Jurkat, Clone E6-1 (cell line): ENCODE measurements at places on chromosomes 3 and 15.

DNA sequence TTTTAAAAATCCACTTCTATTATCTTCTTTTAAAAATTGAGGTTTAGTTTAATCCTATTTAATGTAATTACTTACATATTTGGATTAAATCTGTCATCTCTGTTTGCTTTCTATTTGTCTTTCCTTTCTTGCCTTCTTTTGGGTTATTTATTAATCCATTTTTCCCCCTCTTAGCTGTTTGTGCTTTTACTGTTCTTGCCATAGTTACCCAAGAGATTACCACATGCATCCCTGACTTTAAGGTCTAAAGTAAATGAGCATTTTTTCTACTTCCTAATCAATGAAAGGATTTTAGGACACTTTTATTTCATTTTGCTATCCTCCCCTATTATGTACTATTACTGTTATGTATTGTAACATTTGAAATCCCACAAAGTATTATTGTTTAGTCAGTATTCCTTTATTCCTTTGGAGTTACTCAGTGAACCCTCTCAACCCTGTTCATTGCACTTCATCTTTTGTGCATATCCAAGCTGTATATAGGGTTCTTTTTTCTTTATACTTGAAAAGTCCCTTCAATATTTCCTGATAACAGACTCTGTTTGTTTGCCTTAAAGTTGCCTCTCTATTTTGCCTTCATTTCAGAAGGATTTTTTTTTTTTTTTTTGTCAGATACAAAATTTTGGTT lies 62.7 kb downstream of the MEF2A start:
- DNase-seq: no peak

- DNase-seq: no peak
Measured at GRCh38 chr3:129967761-129968160, 6.8 kb upstream of the TRH start.

DNA sequence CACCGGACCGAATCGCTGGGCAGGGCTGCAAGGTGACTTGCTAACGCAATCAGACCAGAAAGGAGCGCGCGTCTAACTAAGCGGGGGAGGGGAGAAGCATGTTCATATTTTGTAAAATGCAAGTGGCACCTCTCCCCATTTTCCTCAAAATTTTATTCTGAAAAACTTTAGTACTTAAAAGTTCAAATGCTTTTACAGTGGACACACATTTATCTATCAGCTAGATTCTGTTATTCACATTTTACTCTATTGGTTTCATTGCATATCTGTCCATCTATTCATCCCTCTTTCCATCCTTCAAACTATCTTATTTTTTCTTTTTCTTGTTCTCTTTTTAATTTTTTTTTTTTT lies 46.1 kb upstream of the KLHL25 start:
- no peak for DNase-seq

GRCh38 chr15:71048913-71049675 lies 66.2 kb upstream of the THSD4 start:
- DNase-seq: no peak

DNA sequence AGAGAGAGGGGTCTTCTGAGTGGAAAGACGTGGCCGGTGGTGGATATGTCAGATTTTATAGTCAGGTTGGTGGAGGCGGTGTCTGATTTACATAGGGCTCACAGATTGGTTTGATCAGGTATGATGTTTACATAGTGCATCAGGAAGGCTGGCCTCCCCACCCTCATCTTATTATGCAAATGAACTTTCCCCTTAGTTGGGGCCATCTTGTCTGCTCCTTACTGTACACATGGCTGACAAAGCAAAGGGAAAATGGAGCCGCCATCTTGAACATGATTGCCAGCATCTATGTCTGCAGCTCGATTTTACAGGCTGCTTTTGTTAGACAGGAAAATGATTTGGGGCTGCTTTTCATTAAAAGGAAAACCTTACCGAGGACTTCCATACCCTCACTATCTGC lies 19.9 kb downstream of the SQOR start:
- no peak for DNase-seq

GRCh38 chr3:4575381-4575780 lies 82.2 kb downstream of the ITPR1 start:
- no peak for DNase-seq

DNA sequence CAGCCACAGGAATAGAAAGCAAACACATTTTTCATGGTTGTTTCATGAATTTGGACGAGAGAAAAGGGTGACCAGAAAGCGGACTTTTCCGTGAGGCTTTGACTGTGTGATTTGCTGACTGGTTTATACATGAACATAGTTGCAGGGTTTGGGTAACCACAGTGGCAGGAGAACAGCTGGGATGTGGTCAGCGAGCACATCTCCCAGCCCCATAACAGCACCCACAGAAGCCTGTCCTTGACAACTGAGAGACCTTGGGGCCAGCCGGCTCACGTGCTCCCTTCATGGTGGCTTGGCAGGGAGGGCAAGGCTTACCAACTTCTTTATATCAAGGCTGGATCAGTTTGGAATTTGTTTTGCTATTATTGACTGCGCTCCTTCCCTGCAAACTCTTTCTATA lies 13.2 kb upstream of the RGMA start:
- DNase-seq: no peak

GRCh38 chr15:64070965-64071851 lies 22.4 kb downstream of the CIAO2A start:
- no peak for DNase-seq

GRCh38 chr15:60386615-60387014 lies 11.2 kb downstream of the ANXA2 start:
- no peak for DNase-seq

DNA sequence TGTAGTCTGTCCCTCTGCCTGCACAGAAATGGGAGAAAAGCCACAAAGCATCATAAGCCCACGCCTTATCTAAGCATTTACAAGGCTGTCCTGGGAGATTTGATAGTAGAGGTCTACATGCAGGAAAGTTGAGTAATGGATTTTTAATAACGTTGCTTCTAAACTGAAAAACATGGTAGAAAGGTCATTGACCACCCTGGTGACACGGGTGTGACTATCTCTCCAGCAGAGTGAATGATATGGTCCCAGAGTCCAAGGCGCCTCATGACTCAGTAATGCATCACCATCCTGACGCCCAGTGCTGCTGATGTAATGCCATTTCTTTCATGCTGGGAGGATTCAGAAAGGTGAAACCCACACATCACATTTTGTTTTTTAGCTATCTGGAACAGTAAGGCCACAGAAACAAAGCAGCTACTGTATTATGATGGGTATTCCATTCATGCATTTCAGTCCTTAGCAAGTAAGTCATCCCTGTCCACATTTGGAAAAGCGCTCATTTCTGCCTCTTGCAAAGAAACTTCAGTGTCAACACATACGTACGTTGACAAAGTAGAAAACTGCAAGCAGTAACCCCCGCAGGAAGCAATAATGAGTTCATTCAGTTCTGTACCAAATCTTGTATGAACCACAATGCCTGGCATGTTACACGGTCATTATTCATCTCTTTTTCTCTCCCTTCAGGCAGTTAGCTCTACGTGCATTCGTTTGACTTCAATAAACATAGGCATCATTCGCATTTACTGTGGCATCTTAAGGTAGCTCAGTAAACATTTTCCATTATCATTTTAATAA lies 483.5 kb downstream of the GABRG3 start:
- DNase-seq: no peak

GRCh38 chr3:175270198-175270837 lies 411.2 kb downstream of the NAALADL2 start:
- DNase-seq: no peak

DNA sequence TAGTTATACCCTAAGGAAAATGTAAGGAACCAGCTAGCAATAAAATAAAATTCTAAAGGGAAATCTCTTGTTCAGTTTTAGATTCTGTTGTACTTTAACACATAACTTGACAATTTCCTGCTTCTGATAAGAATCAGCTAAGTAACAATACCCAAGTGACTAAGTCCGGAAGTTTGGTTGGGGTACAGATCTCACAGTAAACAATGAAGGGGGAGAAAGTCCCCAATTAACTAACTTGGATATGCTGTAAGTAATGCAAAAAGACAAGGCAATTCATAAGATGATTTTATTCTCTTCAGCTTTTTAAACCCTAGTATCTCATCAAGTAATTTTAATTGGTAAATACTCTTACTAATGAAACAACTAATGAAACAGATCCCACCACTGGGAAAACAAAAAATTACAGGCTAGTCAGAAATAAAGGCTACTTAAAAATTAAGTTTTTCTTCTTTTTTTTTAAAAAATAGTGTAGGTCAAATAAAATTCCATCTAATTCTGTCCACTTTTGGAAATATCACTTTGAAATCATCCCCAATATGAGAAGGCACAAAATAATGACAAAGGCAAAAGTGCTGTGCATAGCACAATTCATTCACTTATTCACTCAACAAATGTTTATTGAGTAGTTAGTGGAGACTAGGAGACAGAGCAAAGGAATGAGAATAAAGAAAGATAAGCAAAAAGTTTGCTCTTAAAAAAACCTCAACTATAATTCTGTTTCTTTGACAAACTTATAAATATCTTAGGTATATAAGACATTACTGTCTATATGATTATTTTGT lies 37.8 kb upstream of the IL20RB start:
- DNase-seq: peak; percentile 60

DNA sequence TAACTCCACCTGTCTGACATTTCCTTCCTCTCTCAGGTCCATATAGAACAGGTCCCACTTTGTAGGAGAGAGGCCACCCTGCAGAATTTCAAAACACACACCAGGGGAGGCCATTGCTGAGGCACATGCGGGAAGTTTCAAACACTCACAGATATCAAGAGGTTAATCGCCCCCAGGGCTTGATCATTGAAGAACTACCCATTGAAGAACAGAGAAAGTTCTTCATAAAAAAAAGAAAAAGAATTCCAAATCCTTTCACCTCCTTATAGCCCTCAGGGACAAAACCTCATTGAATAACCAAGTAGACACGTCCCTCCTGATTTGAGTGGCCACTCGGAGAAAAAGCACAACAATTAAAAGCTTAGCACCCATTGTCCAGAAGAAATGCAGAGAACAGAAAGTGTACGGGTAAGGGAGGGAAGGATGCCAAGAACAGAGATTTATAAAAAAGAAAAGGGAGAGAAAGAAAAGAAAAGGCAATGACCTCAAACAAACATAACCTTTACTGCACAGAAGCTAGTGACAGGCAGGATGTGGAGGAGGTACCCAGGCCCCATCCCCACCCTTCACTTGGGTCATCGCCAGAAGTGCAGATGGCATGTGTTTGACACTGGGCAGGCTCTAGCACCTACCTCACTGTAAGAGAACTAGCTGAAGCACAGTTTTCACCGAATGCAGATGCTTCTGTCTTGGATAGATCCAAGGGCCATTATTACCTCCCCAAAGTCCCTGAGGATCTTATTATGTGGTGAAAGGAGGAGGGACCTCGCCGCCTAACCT lies 112.3 kb upstream of the HES1 start:
- peak; percentile 20 for DNase-seq

DNA sequence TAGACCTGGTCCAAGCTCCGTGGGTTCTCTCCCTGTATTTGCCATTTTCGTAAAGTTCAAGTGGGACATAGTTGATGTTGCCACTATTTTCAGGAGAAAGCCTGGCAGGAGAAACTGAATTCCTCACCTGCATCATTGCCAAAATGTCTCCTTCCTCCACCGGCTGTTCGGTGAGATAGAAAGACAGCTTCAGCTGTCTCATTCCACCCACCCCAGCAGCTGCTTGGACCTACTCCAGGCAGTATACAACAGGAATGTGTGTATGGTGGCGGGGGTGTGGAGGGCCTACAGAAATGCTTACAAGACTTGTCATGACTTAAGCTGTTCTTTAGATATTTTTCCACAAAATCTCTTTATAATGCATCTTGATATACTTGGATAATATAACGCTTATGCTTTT lies 132.7 kb upstream of the RAP2B start:
- no peak for DNase-seq

- DNase-seq: no peak
Measured at GRCh38 chr15:54556231-54556630, 578.0 kb downstream of the UNC13C start.

DNA sequence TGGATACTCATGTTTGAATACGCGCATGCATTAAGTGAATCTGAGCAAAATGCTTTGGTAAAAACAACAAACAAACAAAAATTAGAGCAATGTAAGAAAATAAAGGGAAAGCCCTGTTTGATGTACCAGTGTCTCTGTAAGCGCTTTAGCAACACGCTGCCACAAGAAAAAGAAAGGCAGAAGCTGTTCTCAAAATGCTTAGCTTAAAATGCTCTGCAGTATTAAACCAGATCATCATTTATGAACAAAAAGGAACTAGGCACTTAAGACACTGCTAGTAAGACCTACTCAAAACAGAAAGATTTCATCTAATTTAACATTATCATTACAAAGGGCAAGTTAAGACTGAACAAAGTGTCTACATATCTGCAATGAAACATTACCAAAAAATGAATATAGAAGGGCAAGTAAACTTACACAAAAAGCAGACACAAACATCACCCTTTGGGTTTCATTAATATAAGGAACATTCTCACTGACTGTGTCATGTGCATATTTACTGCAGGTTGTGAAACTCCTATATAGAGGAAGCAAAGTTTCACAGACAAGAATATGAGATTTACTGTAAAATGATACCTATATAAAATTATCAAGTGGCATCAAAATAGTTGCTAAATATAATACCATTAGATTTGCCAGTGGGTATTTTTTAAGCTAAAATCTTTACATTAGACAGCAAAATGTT lies 102.1 kb downstream of the FBXL22 start:
- DNase-seq: no peak

- DNase-seq: no peak
Measured at GRCh38 chr15:43423793-43424192, 52.9 kb downstream of the TUBGCP4 start.
